ENCODE measurements at places on chromosomes 6 and 20. TPM values are rescaled to one million over a fixed set of nuclear protein-coding genes. Genes with fewer than 3 reads are reported as not detected.

DNA sequence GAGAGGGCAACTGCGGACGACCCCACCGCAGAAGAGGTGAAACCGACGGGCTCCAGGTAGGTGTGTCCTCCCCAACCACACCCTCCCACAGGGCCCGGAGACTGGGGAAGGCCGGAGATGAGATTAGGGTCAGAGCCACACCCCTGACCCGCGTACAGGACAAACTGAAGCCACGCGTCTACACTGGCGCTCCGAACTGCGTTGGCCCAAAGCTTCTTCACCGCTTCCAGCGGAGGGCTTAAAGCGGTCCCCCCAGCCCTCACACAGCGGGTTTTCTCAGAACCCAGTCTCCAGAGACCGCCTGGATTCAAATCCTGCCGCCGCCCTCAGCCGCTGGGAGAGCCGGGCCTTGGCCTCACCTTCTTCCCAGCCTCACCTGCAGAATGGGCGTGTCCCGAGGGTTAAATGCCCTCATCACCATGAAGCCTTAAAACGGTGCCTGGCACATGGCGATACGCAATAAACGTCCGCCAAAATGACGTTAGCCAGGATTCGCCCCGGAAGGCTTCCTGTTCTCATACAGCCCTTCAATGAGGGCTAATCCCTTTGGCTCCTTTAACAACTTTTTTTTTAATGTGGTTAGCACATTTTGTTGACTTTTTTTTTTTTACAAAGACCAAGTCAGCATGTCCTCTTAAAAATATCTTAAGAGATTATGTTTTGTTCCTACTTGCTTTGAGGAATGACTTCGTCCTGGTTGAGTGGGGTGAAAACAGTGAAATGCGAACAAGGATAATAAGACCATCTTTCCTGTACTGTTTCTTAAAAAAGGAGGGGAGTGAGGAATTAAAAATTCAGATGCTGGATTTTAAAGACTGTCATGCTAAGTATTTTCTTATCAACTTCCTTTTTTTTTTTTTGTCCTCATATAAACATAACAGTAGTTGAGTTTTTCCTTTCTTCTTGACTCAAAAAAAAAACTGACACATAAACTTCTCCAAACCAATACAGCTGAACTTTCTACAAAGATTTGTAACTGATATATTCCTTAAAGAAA is 15.1 kb upstream of the ZNF217 start:
- DNase-seq: peak; percentile 51

DNA sequence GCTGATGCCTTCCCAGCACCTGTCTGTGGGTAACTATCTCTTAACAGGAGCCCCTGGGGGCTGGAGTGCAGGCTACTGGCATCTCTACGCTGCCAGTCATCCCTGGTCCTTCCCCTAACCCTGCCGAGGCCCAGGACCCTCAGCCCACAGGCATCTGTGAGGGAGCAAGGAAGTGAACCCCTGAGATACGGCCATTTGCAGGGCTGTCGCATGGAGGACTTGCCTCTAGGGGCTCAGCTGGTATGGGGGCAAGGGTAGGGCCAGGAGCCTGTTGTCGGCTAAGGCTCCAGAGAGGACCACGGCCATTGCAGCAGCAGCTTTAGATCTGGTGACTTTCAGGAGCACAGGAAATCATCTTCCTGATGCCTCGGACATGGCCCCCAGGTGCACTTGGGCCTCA is 49.7 kb downstream of the MAP3K4 start:
- DNase-seq: no peak

SAYSD1 gene
- total RNA-seq: 15.3 TPM

GRCh38 chr6:76250666-76251065 is 178.2 kb upstream of the IMPG1 start:
- DNase-seq: no peak

FNDC1 gene
- 1.1 TPM for total RNA-seq

DNA sequence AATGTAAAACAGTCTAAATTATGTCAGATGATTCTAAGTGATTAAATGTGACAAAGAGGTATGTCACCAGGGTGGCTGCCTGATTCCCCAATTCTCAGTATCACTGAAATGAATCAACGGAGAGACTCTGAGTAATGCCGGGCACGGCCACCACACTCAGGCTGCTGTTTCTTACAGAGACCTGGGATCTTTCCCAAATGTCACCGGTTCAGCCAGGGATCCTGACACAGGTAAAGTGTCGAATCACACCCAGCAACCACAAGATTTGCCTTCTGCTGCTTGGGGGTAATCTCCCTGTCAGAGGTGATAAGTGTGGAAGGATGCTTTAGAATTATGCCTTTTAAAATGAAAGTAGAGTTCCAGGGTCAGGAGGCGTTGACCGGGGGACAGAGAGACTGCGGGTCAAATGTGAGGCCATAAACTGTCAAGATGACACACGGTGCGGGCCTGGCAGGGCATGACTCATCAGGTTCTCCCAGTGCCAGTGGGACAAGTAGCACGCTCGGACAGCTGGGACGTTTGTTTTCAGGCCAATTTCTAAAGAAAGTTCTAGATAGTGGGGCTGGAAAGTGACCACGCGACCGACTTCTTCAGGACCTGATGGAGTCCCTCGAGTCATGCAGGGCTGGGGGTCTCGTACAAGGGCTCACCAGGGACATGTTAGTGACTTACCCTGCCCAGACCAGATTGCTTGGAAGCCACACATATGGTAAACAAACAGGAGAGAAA is 48.9 kb downstream of the PRDM1 start:
- no peak for DNase-seq

DNA sequence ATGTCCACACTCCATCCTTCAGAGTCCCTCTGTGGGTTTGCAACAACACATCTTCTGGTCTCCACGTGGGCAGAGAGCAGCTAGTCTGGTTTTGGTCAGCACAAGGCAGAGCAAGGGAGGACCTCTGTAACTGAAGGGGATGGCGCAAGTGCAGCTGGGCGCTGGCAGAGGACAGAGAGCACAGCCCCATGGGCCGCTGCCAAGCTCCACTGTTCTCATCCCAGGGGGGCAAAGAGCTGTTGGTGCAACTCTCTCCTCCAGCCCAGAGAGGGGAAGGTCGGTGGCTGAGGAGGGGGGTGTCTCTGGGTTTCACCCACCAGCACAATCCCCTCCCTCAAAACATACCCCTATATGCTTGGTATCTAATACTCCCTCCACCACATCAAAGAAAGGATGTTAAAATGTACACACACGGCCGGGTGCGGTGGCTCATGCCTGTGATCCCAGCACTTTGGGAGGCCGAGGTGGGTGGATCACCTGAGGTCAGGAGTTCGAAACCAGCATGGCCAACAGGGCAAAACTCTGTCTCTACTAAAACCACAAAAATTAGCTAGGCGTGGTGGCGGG is 9.1 kb downstream of the ATP9A start:
- no peak for DNase-seq

MRPS10 gene
- 30.5 TPM for total RNA-seq

- DNase-seq: no peak
These were observed 27.4 kb downstream of the SLX4IP start for GRCh38 chr20:10462516-10462915.

All from ovary (tissue), 10 donors.